Kidney capillary endothelial cell (primary cell): ENCODE measurements at places on chromosomes 2 and 18.

DNA sequence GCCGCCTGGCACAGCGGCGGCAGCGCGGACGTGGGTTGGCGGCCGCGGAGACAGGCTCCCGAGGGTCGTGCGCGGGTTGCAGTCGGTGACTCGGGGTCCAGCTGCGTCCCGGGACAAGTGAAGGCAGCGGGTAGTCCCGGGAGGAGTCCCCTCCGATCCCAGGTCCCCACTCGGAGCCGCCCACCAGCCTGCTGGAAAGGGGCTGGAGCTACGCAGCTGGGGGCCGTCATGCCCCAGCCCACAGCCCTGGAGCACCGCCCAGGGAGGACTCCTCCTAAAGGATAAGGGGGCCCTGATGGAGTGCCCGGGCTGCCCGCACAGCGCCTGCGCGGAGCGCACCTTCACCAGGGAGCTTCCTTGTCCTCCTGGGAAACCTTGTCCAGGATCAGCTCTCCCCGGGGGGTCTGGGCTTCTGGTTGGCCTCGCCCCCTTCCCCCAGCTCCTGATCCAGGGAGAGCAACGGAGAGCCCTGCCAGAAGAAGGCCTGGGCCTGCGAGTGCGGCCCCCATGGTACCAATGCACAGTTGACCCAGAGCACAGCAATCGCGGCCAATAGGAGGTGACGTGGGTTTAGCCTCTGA lies 25.9 kb upstream of the ALPP start:
- no peak for DNase-seq

GRCh38 chr2:168495524-168495923 lies 39.5 kb downstream of the CERS6 start:
- no peak for DNase-seq

DNA sequence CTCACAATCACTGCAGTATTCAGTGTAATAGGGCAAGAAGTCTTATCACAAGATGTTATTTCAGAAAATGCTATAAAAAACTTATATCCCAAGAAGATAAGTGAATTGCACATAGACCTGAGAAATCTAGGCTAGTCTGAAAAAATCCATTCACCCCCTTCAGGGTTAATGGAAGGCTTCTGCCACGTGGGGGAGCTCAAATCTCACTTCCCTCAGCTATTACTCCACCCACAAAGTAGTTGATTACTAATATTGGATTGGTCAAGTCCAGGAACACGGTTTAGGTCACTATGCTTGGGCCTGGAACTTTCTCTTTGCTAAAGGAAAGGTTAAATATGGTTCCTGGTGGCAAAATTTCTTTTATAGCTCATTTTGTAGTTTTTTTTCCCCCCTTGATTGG lies 51.2 kb upstream of the ADAM23 start:
- DNase-seq = peak; percentile 19

GRCh38 chr2:16664052-16664731 lies 1.4 kb downstream of the CYRIA start:
- peak; percentile 51 for DNase-seq

- DNase-seq = peak; percentile 90
Observed at GRCh38 chr2:236180076-236180816, 12.1 kb upstream of the GBX2 start.

GRCh38 chr2:155382776-155383175 lies 684.3 kb downstream of the KCNJ3 start:
- no peak for DNase-seq

DNA sequence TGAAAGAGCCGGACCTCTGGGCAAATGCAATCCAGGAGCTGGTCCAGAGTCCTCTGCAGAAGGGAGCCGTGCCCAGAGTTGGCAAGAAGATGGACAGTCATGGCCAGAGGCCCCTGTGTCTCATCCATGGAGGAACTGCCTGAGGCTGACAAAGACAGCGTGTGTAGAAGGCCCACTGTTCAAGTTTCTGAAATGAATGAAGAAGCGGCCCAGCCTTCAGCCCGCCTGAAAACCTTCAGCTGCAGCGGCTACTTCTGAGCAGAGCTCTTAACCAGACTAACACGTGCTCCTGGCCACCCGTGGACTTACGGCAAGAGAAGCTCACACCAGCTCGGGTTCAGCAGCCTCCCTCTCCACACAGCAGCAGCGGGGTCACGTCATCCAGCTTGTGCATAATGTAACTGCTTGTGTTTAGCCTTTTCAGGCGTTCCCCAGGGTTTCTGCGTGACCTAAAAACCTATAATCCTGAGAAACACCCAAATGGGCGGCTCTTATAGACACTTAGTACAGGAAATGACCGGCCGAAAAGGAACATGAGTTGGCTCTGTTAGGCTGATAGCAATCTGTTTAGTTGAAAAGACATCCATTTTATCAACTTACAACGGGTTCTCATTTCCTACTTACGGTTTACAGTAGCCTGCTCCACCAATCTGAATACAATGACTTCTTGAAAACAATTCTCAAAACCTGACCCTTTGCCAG lies at the start of gene FAM124B:
FAM124B (minus strand) TSS at position 467 of the 702 bp plus-strand sequence; CDS start at position 128, 339 bp downstream.
- peak; percentile 91 for DNase-seq

GRCh38 chr18:22203536-22204213 lies 34.3 kb downstream of the GATA6 start:
- DNase-seq = no peak

GRCh38 chr2:23757686-23758433 lies 169.1 kb downstream of the ATAD2B start:
- peak; percentile 96 for DNase-seq

DNA sequence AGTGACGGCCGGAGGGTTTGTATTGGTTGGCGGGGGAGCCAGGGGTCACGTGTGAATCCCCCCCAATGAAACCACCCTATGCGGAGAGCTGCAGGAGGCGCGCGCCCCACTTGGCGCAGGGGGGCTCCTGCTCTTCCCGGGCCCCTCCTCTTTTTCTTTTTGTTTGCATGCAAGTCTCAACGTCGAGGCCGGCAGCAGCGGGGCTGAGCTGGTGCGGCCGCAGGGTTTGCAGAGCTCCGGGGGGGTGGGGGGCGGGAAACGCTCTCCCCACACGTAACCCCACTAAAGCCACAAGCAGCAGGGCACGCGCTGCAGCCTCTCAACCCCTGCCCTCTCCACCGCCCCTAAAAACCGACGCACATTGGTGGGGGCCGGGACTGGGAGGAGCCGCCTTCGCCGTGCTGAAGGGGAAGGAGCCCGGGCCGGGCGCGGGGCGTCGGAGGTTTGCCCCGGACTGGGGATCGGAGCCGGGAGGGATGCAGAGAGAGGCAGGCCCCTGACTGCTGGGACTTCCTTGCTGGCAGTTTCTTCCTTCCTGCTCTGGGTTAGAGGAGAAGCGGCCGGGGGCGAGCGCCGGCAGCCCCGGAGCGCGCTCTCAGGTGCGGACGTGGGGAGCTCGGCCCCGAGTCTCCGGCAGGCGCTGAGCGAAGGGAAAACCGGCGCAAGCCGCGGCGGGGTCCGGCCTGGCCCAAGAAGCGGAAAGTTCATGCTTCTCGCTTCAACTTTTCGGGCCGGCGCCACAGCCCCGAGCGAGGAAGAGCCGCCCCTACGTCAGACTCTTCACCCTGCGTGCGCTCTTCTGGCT lies 864 bp downstream of the LBH start:
- DNase-seq = peak; percentile 29

- no peak for DNase-seq
Observed at GRCh38 chr18:27861539-27861938, 315.4 kb downstream of the CDH2 start.
